ENCODE measurements at places on chromosomes 16 and 17. TPM values are rescaled to one million over a fixed set of nuclear protein-coding genes. Genes with fewer than 3 reads are reported as not detected.

KCNH6 gene
- not detected for polyA plus RNA-seq

SSTR5 gene
- polyA plus RNA-seq: not detected

FBXW10B gene
- polyA plus RNA-seq: not detected

SLC6A2 gene
- not detected for polyA plus RNA-seq

GAST gene
- polyA plus RNA-seq: not detected
